Renal cortical epithelial cell (primary cell): ENCODE measurements at places on chromosomes 3 and 15. TPM values are rescaled to one million over a fixed set of nuclear protein-coding genes. Genes with fewer than 3 reads are reported as not detected.
A peak's percentile ranks its signal among the peaks of the same experiment; 100 is the strongest.

The CASR gene
- 3.2 TPM in 1 of 2 replicates, not detected in the other for total RNA-seq

The PLA2G4D gene
- not detected in 2 replicates for total RNA-seq

The LIPC gene
- total RNA-seq, result 1.6 and 9.2 TPM in 2 replicates

The MNS1 gene
- total RNA-seq, result 0.35 and 4.2 TPM in 2 replicates

- no peak for DNase-seq
These were observed 35.6 kb upstream of the SPTSSB start for GRCh38 chr3:161406594-161407555.

GRCh38 chr3:187871848-187872247 lies 126.6 kb upstream of the BCL6 start:
- DNase-seq, result no peak

DNA sequence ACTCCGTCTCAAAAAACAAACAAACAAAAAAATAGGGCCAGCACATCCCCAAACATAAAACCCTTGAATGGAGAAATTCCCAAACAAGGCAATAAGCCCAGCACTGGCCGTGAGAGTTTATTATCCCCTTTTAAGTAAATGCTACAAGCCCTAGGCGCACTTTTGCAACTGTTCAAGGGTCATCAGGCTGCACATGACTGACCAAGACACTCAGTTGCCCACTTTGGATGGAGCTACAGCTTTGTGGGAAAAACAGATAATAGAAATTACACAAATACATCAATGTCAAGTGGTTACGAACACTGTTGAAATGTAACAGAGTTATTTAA lies 33.7 kb upstream of the ZNF445 start:
- DNase-seq, result peak; percentile 43

GRCh38 chr3:48215876-48216275 lies 7.4 kb upstream of the CAMP start:
- peak; percentile 81 for DNase-seq
